Right forelimb (tissue), 1 donor: ENCODE measurements at places on chromosomes 3 and 15.

DNA sequence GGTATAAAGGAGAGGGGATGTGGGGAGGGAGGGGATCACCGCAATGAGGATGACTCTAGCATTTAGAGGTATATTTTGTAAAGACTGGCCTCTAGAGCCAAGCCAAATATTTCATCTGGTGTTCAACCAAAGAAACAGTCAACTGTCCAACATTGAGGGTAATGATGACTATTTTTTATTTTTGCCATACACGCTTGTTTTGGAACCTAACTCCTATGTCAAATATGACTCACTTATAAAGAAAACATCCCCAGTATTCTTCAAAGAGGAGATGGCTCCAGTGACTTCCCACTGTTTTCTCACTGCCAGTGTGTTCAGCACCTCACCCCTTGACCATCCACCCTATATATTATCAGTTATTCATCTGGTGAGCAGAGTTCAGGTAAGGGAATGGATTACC lies 77.3 kb downstream of the WNT5A start:
- DNase-seq = no peak

GRCh38 chr3:13051066-13051465 lies 22.2 kb downstream of the IQSEC1 start:
- DNase-seq = no peak

GRCh38 chr3:37701734-37702433 lies 159.8 kb upstream of the CTDSPL start:
- no peak for DNase-seq

- no peak for DNase-seq
Measured at GRCh38 chr3:50480471-50480870, 23.0 kb downstream of the CACNA2D2 start.

GRCh38 chr3:15063656-15064286 lies 1.3 kb downstream of the MRPS25 start:
- DNase-seq = no peak

GRCh38 chr15:85542895-85543331 lies 162.5 kb downstream of the AKAP13 start:
- no peak for DNase-seq

DNA sequence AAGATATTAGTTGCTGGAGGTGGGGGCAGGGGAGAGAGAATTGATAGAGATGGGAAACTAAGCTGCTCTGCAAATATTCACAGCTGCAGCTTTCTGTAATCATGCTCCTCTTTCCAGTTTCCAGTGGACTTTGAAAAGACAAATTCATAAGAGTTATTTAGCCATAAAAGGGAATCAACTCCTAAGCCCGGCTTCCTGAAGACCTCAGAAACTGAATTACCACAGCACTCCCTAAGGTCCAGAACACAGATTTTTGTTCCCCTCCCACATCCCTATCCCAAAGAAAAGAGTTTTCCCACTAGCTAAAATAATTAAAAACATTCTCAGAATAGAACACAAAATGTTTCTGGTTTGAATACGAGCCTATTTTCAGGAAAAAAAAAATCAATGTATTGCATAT lies 871.8 kb upstream of the NR2F2 start:
- no peak for DNase-seq

GRCh38 chr3:47152578-47152977 lies 11.3 kb downstream of the SETD2 start:
- DNase-seq = no peak

DNA sequence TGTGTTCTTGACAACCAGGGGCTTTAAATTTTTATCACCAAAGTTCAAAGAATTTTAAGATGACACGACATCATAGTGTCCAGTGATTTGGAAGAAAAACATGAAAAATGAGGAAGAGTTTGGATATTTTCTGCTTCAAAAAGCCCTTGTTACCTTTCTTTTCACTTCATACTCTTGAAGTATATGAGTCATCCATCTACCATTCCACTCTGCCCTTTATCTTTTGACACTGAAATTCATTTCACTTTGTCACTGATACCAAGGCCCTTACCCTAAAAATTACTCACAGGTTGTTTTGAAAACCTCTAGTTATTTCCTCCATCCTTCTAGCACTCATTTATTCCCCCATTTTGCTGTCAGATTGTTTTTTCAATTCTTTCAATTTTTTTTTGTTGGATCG lies 42.7 kb downstream of the OR5H15 start:
- DNase-seq = no peak

GRCh38 chr3:50519471-50520089 lies 16.1 kb upstream of the CACNA2D2 start:
- peak; percentile 74 for DNase-seq

- no peak for DNase-seq
Measured at GRCh38 chr3:169026543-169027182, 636.8 kb downstream of the MECOM start.

- DNase-seq = peak; percentile 82
Measured at GRCh38 chr3:194270627-194271459, 80.3 kb downstream of the CPN2 start.

DNA sequence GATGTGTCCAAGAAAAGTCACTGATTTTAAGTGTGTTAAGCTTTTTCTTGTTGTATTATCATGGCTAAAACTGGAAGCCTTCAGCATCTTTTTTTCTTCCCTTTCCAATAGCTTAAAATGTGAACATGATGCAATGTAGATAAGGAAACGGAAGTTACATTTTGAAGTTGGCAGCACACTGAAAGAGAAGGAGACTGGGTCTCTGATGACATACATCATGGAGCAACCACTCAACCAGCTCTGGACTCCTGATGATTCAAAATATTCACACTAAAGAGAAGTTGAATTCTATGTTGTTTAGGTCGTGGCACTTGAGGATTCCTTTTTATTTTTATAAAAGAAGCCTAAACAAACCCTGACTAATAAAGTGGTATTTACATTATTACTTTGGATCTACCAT lies 488.3 kb upstream of the ALCAM start:
- no peak for DNase-seq

- no peak for DNase-seq
Measured at GRCh38 chr15:28936081-28936480, 50.3 kb downstream of the APBA2 start.

DNA sequence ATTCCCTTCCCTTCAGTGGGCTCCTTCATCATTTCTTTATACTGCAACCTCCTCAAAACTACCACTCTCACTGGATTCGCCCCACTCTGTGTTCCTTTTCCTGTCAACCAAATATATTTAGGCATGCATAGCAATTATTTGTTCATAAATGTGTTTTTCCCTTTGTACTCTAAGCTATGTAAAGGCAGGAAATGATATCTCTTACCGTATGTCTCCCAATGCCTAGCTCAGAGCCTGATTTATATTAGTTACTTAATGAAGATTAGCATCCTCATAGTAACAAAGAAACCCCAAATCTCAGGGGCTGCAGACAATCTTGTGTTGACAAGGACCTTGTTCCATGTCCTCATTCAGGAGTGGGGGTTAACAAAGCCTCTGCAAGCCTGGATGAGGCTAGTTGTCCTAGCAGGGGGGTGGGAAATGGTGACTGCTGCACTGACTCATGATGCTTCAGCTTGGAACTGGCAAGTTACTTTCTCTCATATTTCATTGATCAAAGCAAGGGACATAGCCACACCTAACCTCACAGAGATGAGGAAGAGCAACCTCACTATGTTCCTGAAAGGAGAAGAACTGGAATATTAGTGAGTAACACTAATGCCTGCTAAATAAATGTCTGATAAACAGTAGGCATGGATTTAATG lies 15.2 kb downstream of the PHLDB2 start:
- DNase-seq = no peak

DNA sequence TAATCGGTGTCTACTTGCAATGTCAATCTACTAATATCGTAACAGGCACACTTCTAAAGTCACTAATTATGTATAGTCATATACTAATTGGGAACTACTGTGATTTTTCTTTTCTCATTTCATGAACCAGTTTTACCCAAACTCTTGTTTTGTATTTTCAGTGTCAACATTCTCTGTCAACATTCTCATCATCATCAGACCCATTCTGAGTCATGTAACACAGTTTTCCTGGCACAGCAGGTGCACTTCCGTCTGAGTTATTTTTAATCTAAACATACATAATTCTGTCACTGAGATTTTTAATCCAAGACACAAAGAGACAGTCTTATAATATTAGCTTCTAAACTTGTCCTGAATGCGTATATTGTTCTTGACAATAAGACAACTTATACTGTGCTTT lies 205.1 kb upstream of the EIF1B start:
- DNase-seq = no peak

DNA sequence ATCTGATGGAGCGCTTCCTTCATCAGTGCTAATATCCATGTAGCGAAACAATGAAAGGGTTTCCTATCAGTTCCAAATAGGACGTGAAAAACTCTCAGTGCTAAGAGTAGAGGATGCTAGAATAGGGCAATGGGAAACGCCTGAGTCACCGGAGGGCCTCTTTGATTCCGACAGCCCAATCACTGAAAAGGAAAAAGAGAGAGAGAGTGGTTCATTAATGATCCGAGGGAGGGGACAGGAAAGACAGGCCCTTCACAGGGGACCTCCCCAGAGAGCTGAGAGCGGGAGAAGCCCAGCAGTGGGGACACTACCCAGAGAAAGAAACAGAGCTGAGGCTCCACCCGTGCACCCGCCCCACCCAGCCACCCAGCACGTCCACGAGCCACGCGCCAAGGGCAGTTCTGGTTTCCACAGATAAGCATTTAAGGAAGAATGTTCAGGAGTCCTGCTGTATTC lies 76.9 kb downstream of the RPN1 start:
- no peak for DNase-seq

DNA sequence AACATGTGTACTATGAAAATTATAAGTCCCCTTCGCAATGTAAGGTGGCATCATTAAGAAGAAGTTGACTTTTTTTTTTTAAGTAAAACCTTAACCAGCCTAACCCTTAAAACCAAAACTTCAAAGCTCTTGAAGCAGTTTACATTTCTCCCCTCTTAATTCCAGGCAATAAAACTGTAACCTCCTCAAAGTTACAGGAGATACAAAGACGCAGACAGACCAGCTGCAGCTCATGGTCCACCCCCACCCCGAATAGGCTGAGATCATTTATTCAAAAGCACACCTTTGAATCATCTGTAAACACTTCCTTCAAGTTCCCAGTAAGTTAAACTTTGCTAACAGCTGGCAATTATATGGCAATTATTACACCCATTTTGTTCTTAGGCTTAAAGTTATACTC lies 414.5 kb downstream of the ERC2 start:
- DNase-seq = no peak

DNA sequence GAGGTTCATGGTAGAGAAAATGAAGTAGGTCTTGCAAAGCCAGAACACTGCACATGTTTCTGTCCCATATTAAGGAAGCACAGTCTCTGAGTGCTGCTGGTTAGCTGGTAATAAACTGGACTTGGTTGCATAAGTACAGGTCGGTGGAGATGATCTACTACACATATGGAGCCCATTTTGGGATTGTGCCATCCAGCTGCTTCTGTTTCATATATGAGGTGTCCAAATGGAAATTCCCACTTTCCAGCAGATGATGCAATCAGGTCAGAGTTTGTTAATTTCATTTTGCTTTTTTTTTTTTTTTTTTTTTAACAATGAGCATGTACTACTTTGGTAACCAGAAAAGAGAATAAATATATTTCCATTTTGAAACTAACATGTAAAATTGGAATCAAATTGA lies 122.6 kb downstream of the SATB1 start:
- DNase-seq = no peak

DNA sequence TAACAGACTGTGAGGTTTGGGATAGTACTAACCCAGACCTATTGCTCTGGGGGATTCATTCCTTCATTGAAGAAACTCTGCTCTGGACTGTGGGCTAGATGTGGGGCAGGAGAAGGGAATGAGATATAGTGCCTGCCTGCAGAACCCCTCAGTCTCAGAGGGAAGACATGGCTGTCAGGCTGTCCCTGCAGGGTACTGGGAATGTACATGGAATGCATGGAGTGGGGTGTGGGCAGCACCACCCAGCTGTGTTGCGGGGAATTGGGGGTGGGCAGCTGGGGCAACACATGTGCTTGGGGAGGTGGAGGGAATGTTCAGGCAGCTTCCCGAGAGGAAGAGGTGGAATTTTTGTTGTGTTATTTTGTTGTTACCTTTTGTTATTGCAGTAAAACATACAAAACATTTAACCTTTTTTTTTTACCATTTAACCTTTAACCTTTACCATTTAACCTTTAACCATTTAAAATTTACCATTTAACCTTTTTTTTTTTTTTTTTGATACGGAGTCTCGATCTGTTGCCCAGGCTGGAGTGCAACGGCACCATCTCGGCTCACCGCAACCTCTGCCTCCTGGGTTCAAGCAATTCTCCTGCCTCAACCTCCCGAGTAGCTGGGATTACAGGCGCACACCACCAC lies 7.3 kb downstream of the PAQR5 start:
- DNase-seq = no peak

- DNase-seq = no peak
Measured at GRCh38 chr3:106570426-106570825, 701.6 kb upstream of the CBLB start.

DNA sequence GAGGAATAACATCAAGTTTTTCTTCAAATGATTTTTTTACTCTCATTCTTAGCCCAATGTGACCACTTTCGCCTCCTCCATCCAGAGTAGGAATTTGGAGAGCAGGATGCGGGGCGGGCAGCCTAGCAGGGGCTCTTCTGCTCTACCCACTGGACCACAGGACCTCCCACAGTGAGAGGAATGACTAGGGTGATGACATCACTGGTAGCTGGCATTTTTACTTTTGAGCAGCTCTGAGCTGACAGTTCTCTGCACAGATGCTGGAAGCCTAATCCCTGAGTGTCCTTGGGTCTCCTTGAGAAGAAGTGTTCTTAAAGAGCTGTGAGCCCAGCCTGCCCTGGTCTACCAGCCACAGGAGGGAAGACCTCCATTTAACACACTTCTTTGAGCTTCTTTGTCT lies 1.4 kb upstream of the HCN4 start:
- DNase-seq = no peak

GRCh38 chr3:105518806-105519418 lies 152.2 kb downstream of the ALCAM start:
- no peak for DNase-seq

DNA sequence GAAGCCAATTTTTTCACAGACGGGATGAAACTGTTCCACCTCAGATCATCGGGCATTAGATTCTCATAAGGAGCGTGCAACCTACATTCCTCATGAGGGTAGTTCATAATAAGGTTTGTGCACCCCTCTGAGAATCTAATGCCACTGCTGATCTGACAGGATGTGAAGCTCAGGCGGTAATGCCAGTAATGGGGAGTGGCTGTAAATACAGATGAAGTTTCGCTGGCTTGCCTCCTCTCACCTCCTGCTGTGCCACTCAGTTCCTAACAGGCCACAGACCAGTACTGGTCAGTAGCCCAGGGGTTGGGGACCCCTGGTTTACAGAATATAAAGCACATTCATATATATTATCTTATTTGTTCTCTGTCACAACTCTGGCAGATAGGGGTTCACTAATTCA lies 2.1 kb upstream of the LIMD1 start:
- no peak for DNase-seq

GRCh38 chr15:72231833-72232478 lies 966 bp upstream of the PKM start:
- no peak for DNase-seq
